ENCODE measurements at places on chromosomes 5 and 9.
A peak's percentile ranks its signal among the peaks of the same experiment; 100 is the strongest.

- DNase-seq = peak; percentile 100
These were observed at the start of gene ERMP1 for GRCh38 chr9:5832538-5833529. ERMP1 (minus strand) TSS chr9:5833117; CDS start chr9:5833027, 90 bp downstream.

DNA sequence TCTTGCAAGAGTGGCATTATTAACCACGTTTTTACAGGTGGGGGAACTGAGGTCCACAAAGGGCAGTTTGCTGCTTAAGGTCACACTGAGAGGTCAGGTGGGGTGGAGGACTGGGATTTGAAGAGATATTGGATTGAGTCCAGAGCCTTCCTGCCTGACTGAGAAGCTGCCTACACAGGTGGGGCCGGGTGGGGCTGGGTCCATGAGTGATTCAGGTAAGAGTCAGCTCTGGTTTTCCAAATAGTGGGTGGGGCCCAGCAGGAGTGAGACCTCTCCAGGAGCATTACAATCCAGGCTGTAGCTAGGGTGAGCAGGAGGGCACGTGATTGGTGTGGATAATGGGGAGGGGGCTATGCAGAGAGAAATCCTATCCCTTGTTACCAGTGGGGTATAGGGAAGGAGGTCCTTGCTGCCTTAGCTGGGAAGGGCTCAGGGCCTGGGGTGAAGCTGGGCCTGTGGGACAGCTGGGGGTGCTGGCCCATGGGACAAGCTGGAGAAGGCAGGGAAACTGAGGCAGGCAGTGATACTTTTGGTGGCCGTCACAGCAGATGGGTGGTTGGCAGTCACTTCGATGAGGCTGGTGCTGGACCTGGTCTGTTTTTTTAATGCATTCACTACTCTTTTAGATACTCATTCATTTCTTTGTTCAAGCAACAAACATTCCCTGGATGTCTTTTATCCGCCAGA lies 2.9 kb upstream of the PTGS1 start:
- DNase-seq = no peak

DNA sequence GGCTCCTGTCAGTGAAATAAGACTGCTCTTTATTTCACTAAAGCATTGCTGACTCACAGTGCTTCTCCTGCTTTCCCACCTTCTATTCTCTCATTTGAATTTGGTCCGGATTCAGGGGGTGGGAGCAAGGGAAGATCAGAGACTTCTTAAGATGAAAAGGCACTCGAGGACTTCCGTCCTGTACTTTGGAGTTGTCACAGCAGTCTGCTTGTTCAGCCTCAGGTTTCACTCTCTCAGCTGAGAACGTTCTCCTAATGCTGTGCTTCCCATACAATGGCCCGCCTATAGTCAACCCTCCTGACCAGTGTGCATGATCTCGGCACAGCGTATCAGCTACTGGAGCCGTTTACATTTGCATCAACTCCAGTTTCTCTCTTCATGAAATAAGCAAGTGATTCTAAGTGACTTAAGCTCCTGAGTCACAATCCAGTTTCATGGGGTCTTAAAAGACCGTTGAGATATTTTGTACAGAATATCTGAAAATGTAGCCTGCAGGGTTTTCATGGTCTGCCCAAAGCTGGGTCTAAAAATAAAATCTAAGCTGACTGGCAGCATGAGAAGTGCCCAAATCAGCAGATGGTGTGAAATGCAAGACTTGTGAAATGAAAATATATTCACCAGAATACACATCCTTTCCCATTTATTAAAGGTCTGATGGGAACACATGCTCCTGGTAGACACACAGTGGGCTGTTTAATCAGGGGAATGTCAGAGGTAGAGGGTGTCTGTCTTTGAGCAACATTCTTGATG lies 145.0 kb downstream of the ADCY2 start:
- DNase-seq = no peak

GRCh38 chr5:108945094-108945493 lies 197.4 kb downstream of the FER start:
- no peak for DNase-seq

DNA sequence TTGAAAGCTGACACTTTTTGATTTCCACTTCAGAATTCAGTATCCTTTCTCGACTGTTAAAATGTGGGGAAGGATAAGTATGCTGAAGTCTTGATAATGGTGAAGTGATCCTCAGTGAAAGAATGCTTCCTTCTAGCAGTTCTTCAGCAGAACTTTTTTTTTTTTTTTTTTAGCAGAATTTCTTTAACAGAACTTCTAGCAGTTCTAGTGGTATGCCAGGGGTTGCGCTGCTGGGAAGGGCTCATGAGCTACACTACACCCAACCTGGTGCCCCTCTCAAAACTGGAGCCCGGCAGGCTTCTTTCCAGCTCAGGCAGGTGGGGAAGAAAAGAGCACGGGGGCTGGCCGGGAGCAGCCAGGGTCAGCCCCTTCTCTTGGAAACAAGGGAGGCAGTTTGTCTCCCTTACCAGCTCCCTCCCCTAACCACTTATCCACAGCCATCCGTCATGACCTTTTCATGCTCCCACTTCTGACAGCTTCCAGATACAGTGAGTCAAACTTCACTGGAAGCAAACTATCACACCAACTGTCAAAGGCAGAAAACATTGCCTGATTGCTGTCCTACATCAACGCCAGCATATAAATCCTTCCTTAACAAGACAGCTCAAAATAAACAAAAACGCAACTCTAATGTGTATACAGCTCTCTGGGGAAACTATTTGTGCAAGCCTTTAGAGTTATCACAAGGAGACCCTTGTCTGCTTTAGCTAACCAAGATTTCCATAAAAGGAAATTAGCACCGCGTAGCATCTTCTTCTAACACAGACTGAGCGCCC lies 211.5 kb downstream of the GAPVD1 start:
- DNase-seq = peak; percentile 57

- DNase-seq = no peak
These were observed 130.8 kb upstream of the POC5 start for GRCh38 chr5:75848077-75848476.

GRCh38 chr5:56983593-56984361 lies 31.9 kb upstream of the MIER3 start:
- peak; percentile 91 for DNase-seq

DNA sequence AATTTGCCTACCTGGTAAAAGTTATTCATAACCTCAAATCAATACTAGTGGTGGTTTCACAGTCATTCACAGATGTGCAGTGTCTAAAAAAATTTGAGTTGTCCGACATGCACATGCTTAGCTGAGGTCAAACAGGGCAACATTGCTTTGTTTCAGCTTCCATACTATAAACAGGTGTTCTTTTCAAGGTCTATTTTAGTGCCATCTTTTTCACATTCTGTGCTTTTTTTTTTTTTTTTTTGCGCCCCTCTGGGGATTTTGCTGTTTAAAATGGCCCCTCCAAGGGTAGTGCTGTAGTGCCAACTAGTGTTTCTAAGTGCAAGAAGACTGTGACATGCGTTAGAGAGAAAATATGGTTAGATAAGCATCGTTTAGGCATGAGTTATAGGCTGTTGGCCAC lies 14.5 kb downstream of the PHAX start:
- no peak for DNase-seq

DNA sequence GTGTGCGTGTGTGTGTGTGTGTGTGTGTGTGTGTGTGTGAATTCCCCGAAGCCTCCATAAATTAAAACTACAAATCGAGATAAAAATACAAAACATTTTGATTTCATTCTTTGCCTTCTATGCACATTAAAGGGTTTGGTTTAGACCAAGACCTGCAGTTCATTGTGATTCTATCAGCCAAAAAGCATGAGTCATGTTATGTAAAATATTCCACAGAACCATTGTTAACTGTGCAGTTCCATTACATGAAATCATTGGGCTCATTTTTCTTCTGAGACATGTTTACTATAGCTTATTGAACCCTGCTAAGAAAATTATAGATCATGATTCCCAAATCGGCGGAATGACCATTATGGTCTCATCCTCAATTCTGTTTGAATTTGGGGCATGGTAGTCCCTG lies 11.7 kb downstream of the CAVIN4 start:
- DNase-seq = no peak

DNA sequence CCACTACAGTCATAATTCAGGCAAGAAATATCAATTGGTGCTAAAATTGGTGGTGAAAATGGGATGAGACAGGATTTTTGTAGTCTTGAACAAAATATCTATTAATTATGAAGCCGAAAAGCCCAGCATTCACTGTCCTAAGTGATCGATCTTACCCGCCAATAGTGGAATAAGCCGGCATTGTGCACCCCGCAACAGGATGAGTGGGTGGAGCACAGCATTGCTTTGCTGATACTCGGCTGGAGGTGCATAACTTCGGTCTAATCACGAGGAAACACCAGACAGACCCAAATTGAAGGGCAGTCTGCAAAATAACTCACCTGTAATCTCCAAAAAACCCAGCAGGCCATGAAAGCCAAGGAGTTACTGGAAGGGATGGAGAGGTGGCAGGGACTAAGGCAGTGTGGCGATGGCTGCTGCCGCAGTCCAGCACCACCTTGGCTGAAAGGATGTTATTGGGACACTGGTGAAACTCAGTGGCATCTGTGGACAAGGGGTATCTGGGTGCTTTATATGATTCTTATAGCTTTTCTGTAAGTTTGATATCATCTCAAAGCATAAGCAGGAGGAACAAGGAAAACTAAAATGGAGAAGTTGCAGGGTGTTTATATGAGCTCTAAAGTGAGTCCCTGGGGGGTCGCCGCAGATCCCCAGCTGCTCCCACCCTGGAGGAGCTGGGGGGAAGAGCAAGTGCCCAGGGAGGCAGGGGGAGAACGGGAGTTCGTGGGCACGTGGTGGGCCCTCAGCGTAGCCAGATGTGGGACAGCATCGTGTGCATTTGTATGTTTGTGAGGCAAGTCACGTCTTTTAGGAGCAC lies 45.2 kb downstream of the AHRR start:
- no peak for DNase-seq

DNA sequence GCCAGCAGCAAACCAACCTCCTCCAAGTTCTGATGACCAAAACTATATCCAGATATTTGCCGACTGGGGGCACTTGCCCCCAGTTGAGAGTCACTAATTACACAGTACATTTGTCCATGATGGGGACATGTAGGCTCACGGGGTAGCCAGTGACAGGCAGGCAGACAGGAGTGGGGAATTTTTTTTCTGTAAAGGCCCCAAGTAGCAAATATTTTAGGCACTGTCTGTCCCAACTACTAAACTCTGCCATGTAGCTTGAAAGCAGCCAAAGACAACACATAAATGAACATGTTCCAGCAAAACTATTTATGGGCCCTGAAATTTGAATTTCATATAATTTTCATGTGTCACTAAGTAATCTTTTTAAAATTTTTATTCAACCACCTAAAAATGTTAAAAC lies 80.7 kb downstream of the GRIA1 start:
- no peak for DNase-seq

- no peak for DNase-seq
These were observed 127.6 kb downstream of the MVB12B start for GRCh38 chr9:126454215-126454614.

DNA sequence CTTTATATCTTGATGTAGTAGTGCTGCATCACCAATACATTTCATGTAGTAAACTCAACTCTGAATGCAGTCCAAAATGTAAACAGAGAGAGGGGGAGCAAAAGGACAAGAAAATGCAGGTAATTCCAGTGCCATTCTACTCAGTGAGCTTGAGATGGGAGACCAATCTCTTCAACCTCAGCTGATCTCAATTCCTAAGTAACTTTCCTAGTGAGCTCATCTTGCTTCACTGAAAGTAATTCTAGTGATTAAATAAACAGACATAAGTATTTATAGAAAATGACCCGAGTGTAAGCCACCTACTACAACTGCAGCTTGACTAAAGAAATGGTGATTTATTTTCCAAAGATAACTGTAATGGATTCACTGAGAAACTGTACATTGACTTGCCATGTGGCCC lies 424.5 kb downstream of the DMRT2 start:
- DNase-seq = peak; percentile 21

DNA sequence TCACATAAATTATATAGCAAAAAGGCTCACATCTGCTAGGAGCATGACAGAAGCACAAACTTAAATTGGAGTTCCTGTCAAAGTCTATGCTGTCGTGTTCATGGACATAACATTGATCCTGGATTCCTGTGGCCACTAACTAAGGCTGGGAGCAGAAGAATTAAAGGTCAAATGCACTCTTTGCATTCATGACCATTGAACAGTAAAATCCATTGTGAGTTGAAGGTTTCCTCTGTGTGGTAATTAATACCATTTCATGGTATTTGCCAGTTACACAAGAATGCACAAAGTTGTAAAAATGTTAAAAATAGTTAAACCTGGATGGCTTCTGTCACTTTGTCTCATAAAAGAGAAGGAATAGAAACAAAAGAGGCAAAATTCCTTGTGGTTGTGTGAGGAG lies 242.6 kb downstream of the NPR3 start:
- DNase-seq = no peak

GRCh38 chr9:110104261-110104809 lies 103.6 kb downstream of the C9orf152 start:
- no peak for DNase-seq

DNA sequence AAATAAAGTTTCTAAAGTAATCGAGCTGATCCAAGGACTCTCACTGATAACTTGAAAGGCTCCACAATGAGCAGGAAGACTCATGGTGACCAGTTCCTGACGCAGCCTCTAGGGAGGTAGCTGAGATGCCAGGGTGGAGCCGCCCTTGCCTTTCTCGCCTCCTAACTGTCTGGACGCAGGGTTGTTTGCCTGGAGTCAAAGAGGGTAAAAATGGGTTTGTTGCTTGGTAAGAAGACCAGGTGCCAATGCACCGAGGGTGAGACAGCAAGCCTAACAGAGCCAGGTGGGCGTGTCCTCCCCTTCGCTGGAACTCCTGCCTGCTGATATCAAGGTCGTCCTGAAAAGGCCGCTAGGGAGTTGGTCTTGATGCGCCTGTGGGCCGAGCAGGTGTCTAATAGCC lies 48.6 kb upstream of the FCN1 start:
- DNase-seq = no peak

DNA sequence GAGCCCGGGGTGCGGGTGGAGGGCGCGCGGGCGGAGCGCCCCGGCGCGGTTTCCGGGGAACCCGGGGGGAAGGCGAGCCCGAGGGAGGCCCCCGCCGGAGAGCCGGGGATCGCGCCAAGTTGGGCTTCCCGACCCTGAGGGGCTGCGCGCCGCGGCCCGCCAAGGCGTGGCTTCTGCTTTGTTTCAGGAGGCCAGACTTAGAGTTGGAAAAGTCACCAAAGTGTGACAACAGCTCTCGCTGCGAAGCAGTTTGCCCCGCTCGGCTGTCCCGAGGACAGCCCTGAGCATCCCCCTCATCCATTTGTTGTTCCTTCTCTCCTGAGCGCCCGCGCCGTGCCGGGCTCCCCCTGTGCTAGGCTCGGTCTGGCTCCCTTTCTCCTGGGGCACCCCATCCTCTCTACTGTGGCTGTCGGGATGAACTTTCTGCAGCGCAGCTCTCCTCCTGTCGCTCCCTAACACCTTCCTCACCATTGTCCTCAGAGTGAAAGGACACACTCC lies 410 bp downstream of the GLIPR2 start:
- DNase-seq = peak; percentile 16

DNA sequence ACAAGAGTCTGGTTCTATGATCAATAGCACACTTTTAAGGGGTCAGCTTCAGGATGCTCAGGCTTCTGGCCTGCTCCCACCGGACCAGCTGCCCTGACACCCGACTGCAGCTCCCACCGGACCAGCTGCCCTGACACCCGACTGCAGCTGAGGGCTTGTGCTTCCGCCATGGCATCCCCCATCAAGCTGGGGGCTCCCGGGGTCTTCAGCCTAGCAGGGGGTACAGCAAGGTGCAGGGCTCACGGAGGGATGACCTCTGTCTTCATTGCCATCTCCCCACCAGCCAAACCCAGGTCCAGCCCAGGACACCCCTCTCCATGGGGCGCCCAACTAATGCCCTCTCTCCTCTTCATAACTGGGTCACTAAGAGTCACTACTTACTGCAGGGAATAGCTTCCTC lies 1.9 kb downstream of the FLT4 start:
- no peak for DNase-seq

Measured in OCI-M1 (cell line).